Sciatic nerve (tissue), 2 donors: ENCODE measurements at places on chromosomes 3 and 15. TPM values are rescaled to one million over a fixed set of nuclear protein-coding genes. Genes with fewer than 3 reads are reported as not detected.
A peak's percentile ranks its signal among the peaks of the same experiment; 100 is the strongest.

Gene GNAT1
- not detected for total RNA-seq

Gene RBP2
- total RNA-seq: not detected

Gene STRIT1
- not detected for total RNA-seq

Gene AGTR1
- 7.2 TPM for total RNA-seq

Gene MESP2
- 0.45 TPM for total RNA-seq

Gene GABPB1
- 17.1 TPM for total RNA-seq

Gene MAP6D1
- 1.1 TPM for total RNA-seq

Gene FETUB
- total RNA-seq: not detected

Gene CELSR3
- total RNA-seq: 1.5 TPM

- DNase-seq: no peak
These were observed 8.3 kb upstream of the SLC9C1 start for GRCh38 chr3:112302150-112302830.

DNA sequence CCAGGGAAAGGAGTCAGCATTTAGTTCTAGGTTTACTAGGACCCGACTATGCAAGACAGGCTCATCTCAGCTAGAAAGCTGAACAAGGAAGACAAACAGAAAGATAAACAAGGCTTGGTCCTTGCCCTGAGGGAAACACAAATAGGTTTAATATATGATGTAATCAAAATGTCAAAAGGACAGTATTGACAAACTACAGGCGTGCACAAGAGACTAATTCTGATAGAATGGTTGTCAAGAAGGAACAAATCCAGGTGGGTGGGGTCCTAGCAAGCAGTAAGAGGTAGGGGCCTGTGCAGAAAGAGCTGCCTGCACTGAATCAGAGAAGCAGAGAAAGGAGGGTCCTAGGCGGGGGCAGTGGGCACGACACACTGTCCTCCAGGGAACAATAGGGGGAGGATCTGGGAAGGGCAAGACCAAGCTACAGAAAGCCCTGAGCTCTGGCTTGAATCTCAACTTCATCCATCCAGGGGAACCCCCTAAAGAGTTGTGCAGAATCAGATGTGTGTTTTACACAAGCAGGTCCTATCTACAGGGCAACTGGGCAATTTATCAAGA, 23.4 kb downstream of the RFTN1 start:
- no peak for DNase-seq

GRCh38 chr3:186722457-186722856, 5.3 kb downstream of the KNG1 start:
- DNase-seq: no peak

DNA sequence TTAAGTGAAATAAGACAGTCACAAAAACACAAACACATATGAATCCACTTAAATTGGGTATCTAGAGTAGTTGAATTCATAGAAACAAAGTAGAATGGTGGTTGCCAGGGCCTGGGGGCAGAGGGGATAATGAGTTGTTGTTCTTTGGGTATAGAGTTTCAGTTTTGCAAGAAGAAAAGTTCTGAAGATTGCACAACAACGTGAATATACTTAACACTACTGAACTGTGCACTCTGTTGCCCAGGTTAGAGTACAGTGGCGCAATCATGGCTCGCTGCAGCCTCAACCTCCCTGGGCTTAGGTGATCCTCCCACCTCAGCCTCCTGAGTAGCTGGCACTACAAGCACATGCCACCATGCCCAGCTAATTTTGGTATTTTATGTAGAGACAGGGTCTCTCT, 14.9 kb downstream of the GRAMD2A start:
- DNase-seq: no peak

- DNase-seq: no peak
These were observed 84.7 kb upstream of the PPIB start for GRCh38 chr15:64247535-64247905.

DNA sequence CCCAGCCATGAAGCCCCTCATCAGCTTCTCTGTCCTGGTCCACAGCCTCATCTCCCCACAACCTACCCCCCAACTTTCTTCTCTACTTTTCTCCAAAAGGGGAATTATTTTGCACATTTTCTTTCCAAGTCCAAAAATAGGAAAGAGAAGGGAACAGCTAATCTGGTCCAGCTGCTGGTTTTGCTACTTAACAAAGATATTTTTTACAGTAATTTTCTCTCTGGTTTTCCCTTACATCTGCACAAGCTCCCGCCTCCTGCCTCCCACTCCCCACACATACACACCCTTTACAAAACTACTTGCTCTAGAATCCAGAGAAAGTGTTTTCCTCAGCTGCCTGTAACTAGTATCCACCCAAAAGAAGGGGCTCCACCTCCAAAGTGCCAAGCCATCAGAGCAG, 177.2 kb downstream of the POLR2M start:
- no peak for DNase-seq

DNA sequence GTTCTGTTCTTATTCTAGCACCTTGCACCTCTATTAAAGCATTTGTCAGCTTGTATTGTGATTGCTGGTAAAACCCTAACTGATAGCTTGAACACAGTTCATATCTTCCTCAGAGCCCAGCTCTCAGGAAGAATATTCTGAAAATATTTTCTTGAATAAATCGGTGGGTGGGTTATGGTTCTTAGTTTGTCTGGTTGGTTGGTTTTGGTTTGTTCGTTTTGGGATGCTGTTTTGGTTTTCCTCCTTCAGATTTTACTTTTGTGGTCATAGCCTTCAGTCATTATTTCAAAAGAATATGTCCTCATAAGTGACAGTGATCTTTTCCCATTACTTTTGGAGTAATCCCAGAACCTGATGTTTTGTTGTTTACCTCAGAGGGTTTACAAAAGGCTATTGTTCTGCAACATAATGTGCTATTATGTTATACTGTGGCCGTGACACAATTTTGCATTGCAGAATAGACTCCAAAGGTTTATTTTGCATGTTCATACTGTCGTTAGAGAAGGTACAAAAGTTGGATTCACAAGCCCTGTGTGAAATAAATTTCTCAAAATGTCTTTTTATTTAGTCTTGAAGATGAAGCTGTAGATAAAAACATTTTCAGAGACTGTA, 2.7 kb upstream of the TMEM87A start:
- DNase-seq: no peak

DNA sequence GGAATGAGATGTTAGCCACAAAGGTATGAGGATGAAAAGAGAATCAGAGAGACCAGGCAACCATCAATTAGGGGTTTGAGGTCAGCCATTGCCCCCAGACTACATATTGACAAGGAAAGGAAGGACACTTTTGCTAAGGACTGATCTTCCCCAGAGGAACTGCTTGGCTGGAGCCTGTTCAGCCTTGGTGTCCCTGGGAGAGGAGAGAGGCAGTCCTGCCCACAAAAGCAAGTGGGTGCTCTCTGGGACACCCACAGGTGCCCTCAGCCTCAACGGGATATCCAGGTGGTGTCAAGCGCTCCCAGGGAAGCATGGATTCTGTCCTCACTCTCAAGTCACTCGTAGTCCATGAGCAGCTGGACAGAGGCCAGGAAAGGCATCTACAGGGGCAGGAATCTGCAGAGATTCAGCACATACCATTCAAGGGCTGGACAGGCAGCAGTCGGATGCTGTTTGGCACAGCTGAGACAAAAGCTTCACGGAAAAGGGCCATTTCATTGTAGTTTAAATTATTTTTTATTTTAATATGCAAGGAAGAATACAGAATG, 166.2 kb downstream of the UACA start:
- DNase-seq: no peak

DNA sequence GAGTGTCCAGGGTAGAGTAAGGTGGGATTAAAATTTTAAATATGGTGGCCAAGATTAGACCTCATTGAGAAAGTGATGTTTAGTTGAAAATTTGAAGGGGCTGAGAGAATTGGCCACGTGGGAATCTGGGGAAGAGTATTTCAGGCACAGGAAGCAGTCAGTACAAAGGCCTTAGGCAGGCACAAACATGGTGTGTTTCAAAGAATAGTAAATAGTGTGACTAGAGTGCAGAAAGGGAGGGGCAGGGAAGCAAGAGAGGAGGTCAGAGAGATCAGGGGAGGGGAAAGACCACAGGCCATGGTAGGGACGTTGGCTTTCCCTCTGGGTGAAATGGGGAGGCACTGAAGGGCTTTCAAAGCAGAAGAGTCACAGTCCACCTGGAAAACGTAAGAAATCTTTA, 36.6 kb upstream of the POMGNT2 start:
- DNase-seq: no peak

GRCh38 chr3:151890721-151891141, 17.3 kb downstream of the SUCNR1 start:
- no peak for DNase-seq

- DNase-seq: no peak
These were observed 161.3 kb upstream of the SLC2A2 start for GRCh38 chr3:171187706-171188290.

DNA sequence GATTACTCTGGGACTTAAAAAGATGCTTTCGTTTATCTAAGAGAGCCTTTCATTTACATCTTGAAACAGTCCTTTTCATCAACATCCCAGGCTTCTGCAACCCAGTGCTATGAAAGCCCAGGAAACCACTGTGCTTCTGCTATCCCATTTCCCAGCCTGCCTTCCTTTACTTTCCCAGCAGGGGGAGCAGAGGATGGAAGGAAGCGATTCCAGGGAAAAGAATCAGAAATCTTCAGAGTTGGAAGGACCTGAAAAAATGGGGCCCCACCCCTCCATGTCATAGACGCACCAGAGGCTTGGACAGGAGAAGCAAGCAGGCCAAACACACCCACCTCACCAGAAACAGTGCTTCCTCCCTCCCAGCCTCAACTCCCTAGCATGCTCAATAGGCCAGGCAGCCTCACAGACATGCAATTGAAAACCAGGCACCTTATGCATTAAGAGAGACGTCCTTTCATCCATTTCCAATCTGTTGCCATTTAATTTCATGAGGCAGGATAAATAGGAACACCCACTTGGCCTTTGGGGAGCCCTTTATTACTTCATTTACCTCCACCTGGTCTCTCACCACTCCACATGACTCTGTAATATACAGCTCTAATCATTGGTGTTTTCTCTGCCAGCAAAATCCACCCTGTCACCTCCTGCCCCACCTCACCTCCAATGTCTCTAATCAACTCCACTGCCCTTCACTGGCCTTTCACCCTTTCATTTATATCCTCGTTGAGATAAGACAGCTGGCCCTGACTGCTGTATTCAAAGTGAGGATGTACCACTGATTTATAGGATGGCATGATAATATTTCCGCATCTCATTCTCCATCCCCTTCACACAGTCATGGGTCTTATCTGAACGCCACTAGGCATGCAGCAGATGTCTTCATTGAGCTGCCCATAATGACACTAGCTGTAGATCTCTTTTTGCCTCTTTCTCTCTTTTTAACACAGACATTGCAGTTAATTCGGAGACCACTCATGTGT, 583.9 kb downstream of the NTRK3 start:
- DNase-seq: peak; percentile 61

DNA sequence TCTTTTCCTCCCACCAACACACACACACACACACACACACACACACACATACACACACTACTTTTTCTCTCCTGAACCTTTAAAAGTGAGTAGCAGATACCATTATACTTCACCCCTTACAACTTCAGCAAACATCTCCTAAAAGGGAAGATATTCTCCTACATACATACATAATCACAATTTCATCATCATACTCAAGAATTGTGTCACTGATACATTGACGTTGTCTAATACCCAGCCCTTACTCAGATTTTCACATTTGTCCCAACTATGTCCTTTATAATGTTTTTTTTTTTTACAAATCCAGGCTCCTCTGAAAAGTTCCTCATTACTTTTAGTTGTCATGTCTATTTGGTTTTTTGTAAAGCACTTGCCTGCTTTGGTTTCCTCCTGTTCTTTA, 18.5 kb downstream of the ABHD6 start:
- no peak for DNase-seq

DNA sequence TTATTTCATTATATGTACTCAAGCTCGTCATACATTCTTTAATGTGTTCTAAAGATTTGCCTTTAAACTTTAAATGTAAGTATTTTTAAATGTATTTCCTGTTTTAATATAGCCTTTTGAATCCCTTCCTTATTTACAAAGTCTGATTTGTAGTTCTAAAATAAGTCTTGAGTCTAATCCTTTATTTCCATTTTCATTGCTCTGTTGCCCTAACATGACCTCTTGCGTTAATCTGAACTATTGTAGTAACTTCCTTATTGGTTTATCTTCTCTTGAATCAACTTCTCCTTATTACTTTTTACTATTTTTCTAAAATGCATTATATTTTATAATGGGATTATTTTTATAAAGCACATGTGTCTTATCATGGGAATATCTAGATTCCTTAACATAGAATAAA, 24.0 kb downstream of the KNL1 start:
- no peak for DNase-seq

DNA sequence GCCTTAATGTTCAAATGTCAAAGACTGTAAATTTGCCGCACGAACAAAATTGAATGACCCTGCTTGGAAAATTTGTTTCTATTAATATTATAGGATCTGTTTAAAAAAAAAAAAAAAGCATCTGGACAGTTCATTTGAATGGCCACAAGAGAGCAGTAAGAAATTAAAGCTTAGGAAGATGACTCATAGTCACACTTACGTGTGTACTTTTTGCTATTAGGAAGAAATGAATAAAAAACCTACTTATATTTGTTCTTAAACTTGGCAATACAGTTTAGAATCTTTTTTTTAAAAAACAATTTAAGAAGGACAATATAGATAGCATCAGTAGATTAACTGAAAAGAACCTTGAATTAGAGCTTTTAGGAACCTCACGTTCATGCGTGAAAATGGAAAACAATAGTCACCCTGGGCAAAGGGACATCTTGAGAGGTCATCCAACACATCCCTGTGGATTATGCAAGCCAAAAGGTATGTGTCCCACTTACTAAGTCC, 621.8 kb downstream of the MECOM start:
- no peak for DNase-seq

DNA sequence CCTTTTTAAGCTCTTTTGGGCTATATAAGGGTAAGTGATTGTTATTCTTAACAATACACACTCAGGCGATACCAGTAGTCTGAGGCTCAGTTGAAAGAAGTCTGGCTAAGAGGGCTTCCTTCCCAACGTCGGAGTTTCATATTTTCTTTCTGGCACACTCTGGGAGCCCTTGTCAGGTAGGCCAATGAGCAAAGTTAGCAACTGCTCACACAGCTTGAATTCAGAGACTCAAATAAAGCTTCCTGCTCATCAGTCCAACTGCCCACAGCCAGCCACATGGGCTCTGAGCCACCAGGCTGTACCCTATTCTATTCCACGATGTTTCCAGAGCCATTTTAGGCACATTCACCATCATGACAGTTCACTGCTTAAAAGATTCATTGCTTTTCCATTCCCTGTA, 155.1 kb upstream of the TBL1XR1 start:
- DNase-seq: no peak

- DNase-seq: no peak
These were observed 6.2 kb upstream of the MAP1A start for GRCh38 chr15:43511012-43511885.
